ENCODE measurements at places on chromosomes 11 and 22.

DNA sequence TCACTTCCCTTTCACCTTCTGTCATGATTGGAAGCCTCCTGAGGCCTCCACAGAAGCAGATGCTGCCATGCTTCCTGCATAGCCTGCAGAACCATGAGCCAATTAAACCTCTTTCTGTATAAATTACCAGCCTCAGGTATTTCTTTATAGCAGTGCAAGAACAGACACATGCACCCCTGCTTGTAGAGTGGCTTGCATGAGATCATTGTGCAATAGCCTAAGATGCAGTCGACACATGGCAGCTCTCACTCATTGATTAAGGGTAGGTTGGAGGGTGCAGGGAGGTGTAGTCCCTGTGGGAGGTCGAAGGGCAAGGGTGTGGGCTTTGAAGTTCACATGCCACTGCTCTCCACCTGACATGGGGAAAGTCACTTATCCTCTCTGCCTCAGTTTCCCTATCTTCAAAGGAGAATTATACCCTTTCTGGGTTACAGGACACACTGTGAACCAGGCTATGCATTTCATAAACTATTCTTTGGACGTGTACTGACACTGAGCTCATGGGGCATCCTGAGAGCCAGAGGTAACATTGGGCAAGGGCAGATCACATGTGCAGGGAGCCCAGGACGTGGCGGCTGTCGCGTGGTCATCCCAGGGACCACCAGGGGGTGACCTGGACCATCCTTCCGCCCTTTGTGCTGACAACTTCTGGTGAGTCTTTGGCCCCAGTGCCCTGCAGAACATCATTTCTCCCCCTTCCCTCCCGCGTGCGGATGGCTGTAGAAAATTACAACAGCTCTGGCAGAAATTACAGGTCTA is 69.2 kb upstream of the SHANK2 start:
- no peak for DNase-seq
- no peaks in the 10 kb centered on the region for H3K36me3 ChIP-seq
- no peaks in the 10 kb centered on the region for H3K4me1 ChIP-seq

GRCh38 chr11:47106798-47107411 is 69.8 kb downstream of the ARFGAP2 start:
- no peak overlapping the region for H3K4me3 ChIP-seq
- no peak for DNase-seq
- H3K4me1 ChIP-seq, result peaks cover 19% of the 10 kb centered on the region
- H3K36me3 ChIP-seq, result no peaks in the 10 kb centered on the region
- no peak overlapping the region for H3K27ac ChIP-seq

DNA sequence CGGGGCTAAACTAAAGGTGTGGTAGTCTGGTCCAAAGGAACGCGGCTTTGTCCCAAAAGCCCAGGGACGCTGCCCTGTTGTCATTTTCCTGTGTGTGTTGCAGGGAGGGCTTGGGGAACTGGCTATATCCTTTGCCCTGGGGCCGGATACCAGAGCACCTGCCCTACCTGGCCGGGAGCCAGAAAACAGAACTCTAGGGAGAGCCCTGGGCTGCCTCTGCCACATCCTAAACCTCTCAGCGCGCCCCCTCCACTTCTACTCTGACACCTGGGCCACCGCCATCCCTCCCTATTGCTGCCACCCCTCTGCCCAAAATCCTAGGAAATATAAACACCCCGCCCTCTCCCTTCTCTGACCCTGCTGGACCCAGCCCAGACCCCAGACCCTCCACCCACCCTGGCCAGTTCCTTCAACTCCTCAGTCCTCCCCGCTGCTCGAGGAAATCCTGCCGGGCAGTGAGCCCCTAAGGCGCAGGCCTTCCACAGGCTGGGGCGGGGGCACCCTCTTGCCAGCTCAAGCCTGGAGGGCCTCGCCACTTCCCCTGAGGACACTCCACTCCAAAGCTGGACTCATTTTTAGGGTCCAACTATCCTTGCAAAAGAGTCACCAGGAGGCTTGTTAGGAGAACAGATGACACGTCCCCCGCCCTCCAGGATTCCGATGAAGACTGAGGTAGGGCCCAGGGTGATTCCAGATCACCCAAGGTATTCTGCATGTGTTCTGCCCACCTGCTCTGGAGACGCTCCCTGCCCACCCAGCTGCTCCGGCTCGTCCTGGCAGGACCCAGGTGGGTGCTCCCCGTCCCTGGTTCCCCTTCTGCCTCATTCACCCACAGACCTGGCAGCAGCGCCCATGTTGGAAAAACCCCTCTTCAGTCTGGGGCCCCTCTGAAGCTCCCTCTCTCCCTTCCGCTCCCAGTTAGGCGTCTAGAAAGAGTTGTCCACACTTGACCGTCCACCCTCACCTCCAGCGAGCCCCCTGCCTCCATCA is 12.2 kb downstream of the KCTD17 start:
- no peaks in the 10 kb centered on the region for H3K27me3 ChIP-seq
- no peak overlapping the region for H3K4me3 ChIP-seq
- DNase-seq, result peak; percentile 75
- H3K36me3 ChIP-seq, result peaks cover 19% of the 10 kb centered on the region
- no peak overlapping the region for H3K27ac ChIP-seq
- H3K4me1 ChIP-seq, result no peaks in the 10 kb centered on the region

DNA sequence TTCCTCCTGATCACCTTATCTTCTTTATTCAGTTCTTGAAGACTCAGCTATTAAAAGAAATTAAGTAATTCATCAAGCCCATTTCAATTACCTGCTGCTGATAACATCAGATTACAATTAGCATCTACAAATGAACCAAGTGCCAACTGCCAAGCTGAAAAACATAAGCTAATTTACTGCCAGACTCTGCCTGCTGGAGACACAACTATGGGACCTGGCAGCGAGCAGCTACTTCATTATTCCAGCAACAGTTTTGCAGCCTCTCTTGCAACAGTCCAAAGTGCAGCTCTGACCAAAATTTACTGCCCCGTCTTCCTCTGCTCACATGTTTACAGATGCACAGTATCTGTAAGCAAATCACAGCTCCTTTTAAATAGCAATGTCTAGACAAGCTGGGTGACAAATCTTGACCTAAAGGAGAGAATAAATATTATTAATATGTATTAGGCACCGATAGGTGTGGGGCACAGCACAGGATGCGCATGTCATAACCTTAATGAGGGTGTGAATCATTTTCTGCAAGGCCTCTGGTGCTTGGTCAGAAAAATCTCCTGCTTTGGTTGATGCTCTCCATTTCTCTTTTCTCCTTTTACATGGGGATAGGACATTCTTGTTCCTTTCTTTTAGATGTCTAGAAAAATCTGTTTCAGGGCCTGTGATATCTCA is 232.2 kb upstream of the PITPNB start:
- peaks cover 4% of the 10 kb centered on the region for H3K4me1 ChIP-seq
- no peak overlapping the region for H3K27ac ChIP-seq
- no peak overlapping the region for H3K4me3 ChIP-seq

- H3K27ac ChIP-seq, result no peak overlapping the region
- no peaks in the 10 kb centered on the region for H3K27me3 ChIP-seq
- no peaks in the 10 kb centered on the region for H3K36me3 ChIP-seq
- no peak for DNase-seq
These were observed 134.8 kb downstream of the TRPC6 start for GRCh38 chr11:101448881-101449442.

DNA sequence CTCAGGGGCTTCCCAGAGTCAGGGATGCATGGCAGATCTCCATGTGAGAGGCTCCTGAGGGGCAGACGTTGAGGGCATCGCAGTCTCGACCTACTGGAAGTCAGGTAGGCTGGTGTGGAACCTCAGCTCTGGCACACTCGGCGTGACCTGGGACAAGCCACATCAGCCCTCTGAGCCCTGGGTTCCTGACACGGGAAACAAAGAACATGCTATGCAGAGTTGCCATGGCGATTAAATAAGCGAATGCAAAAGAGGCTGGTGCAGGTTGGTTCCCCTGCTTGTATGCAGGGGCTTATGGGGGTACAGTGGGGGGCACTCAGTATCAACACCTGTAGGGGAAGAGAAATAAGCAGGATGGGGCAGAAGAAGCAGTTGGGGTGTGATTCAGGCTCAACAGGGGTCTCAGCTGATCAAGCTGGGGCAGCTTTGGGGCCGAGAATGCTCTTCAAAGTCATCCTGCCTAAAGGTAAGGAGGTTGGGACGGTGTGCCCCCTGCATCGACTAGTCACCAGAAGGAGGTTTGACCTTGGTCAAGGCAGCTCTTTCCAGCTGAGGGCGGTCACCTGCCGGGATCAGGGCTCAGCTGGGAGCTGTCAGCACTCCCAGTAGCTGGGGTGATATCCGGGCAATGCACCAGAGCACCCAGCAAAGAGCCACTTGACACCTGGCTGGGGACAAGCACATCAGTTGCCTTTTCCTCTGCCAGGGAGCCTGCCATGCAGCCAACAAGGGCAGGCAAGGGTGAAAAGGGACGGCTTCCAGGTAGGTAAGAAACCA is 442.7 kb downstream of the MIAT start:
- no peak overlapping the region for H3K27ac ChIP-seq
- no peaks in the 10 kb centered on the region for H3K4me1 ChIP-seq
- H3K27me3 ChIP-seq, result no peaks in the 10 kb centered on the region
- no peaks in the 10 kb centered on the region for H3K36me3 ChIP-seq
- no peak overlapping the region for H3K4me3 ChIP-seq
- DNase-seq, result no peak

DNA sequence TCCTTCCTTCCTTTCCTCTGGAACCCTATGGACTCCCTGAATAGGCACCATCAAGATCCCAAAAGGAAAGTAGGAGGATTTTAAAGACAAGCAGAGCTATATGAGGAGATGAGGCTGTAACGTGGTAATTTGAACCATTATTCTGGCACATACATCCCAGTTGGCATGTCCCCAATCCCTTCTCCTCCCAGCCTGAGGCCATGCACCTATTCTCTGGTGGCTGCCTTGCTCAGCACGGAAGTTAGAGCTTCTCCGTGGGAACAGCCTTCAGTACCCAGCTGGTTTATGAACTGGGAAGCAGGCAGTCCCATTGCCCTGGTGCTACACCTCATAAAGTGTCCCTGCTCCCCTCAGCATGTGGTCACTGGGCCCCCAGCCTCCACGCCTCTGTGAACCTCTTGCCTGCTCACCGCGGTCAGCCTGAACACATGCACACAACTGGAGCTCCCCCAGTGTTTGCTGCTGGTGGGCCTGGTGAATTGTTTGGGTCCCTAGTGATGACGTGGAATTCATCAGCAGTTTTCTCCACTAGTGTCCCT is 139.9 kb upstream of the PLET1 start:
- no peaks in the 10 kb centered on the region for H3K4me1 ChIP-seq
- H3K27me3 ChIP-seq, result no peaks in the 10 kb centered on the region
- DNase-seq, result no peak
- H3K27ac ChIP-seq, result no peak overlapping the region

DNA sequence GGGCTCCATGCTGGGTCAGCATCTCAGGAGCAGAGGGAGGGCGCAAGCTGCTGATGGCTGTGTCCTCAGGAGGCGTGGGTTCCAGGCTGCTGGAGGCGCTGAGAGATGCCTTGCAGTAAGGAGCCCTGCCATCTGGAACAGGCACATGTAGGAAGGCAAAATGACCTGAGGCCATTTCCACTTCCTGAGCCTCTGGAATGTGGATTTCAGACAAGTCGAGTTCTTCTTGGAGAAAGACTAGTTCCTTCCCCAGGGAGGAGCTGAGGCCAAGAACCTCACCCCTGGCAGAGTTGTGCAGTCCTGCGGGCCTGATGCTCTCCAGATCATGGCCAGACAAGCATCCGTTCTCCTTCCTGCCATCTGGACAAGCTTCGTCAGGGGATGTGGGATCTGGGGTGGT is 19.3 kb downstream of the HPS4 start:
- H3K27ac ChIP-seq, result peak overlapping the region; percentile 68
- H3K36me3 ChIP-seq, result peaks cover 66% of the 10 kb centered on the region
- H3K4me3 ChIP-seq, result no peak overlapping the region
- no peak for DNase-seq
- no peaks in the 10 kb centered on the region for H3K27me3 ChIP-seq

DNA sequence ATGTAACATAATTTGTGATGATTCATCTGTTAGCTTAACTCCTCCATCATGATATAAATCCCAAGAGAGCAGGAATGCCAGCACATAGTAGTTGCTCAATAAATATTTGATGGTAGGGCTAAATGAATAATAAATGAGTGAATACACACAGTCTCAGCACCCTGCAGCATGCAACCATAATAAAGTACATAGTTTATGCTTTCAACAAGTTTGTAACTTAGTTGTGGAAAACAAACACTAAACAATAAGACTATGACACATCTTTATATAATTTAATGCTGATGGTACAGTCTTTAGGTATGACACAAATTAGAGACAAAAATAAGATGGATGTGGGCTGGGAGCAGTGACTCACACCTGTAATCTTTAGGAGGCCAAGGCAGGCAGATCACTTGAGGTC is 3.8 kb downstream of the ALKBH8 start:
- H3K36me3 ChIP-seq, result no peaks in the 10 kb centered on the region
- no peak overlapping the region for H3K27ac ChIP-seq
- no peak overlapping the region for H3K4me3 ChIP-seq
- peaks cover 11% of the 10 kb centered on the region for H3K4me1 ChIP-seq
- no peaks in the 10 kb centered on the region for H3K27me3 ChIP-seq
- no peak for DNase-seq

DNA sequence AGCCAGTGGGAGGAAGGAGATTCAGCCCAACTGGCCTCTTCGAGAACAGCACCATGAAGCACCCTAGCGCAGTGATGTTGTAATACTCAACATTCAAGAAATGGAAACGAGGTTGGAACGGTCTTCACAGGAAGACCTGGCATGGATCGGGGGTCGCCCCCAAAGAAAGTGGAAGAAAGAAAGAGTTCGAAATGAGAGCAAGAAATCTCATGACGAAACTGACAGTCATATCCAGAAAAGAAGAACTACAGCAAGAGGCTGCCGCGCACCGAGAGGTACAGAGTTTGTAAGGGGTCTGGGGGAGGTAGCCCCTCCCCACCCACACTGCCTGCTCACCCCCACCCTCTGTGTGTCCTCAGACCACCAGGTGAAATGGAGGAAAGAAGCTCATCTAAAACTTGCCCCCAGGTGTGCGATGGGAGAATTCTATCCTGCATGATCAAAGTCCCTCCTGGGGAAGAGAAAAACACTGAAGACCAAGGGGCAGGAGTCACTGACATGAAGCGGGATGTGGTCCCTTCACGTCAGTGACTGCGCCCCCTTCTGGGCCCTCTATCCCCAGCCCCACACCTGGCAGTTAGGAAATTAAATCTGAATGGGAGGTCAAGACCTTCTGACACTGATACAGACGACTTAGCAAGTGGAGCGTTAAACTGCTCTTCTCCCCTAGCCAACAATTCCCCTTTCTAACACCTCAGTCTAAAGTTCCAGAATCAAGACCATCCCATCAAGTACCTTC is 52.9 kb upstream of the SPATA19 start:
- H3K27ac ChIP-seq, result no peak overlapping the region
- no peaks in the 10 kb centered on the region for H3K4me1 ChIP-seq
- no peak overlapping the region for H3K4me3 ChIP-seq
- no peaks in the 10 kb centered on the region for H3K27me3 ChIP-seq
- no peak for DNase-seq
- no peaks in the 10 kb centered on the region for H3K36me3 ChIP-seq

GRCh38 chr11:66659763-66660162 is 17.9 kb downstream of the RBM4B start:
- H3K36me3 ChIP-seq, result peaks cover 11% of the 10 kb centered on the region
- no peak overlapping the region for H3K4me3 ChIP-seq
- H3K4me1 ChIP-seq, result no peaks in the 10 kb centered on the region
- H3K27me3 ChIP-seq, result no peaks in the 10 kb centered on the region
